ENCODE measurements at places on chromosomes 13 and 19. TPM values are rescaled to one million over a fixed set of nuclear protein-coding genes. Genes with fewer than 3 reads are reported as not detected.

GRIK5 gene
- 2.0 TPM for total RNA-seq

LYPD3 gene
- total RNA-seq = 0.39 TPM

KASH5 gene
- total RNA-seq = 0.23 TPM

FAM216B gene
- total RNA-seq = not detected

ZNF30 gene
- 2.8 TPM for total RNA-seq

PPP2R1A gene
- 222 TPM for total RNA-seq

DIRAS1 gene
- 0.23 TPM for total RNA-seq

SIGLEC6 gene
- total RNA-seq = 2.0 TPM

POP4 gene
- total RNA-seq = 110 TPM
